ENCODE measurements at places on chromosomes 11 and 22. TPM values are rescaled to one million over a fixed set of nuclear protein-coding genes. Genes with fewer than 3 reads are reported as not detected.

Gene KCTD14
- total RNA-seq, result 0.29 TPM

Gene BIRC3
- total RNA-seq, result 62.3 TPM

- peaks cover 7% of the 10 kb centered on the region for H3K27me3 ChIP-seq
- peaks cover 6% of the 10 kb centered on the region for H3K4me1 ChIP-seq
- H3K27ac ChIP-seq, result no peak overlapping the region
- peak overlapping the region; percentile 17 for H3K4me3 ChIP-seq
- DNase-seq, result no peak
- no peaks in the 10 kb centered on the region for H3K36me3 ChIP-seq
These were observed 122.0 kb upstream of the ZC3H12C start for GRCh38 chr11:109971184-109971523.

- DNase-seq, result no peak
- H3K4me1 ChIP-seq, result no peaks in the 10 kb centered on the region
- no peaks in the 10 kb centered on the region for H3K27me3 ChIP-seq
- H3K4me3 ChIP-seq, result no peak overlapping the region
- H3K36me3 ChIP-seq, result no peaks in the 10 kb centered on the region
These were observed 444.9 kb upstream of the DDI1 start for GRCh38 chr11:103591554-103591953.

Gene OR5A2
- total RNA-seq, result not detected

Gene SIK2
- 8.8 TPM for total RNA-seq

Gene ANGPTL5
- not detected for total RNA-seq

DNA sequence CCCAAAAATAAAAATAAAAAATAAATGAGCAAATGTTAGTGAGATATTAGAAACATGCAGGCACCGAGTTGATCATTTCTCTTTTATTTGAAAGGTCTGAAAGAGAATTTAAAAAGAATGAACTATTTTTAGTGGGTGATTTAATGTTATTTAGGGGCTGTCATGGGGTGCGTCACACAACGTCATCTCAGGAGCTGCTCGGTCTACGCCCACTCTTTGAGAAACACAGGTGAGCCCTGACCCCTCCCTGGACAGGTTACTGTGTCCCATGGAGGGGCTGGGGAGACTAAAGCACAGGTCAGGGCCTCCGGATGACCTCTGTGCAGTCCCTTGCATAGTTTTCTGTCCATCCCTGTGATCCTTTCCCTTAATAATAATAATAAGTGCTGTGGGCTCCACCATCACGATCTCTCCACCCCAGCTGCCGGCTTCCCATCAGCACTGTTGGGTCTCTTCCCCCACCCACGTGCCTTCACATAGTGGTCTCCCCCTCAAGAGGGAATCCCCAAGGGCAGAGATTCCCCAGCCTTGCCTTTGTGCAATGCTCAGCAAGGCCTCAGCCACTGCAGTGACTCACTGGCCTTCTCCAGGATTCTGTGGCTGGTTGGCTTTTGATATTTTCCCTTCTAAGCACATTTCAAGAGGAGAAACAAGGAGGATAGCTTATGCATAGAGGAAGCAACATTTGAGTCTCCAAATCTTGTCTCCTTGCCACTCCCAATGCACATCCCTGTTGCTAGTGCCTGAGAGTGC is 159.9 kb downstream of the TTC17 start:
- DNase-seq, result no peak
- no peak overlapping the region for H3K27ac ChIP-seq
- H3K27me3 ChIP-seq, result peaks cover 9% of the 10 kb centered on the region
- H3K4me1 ChIP-seq, result no peaks in the 10 kb centered on the region
- H3K4me3 ChIP-seq, result no peak overlapping the region

DNA sequence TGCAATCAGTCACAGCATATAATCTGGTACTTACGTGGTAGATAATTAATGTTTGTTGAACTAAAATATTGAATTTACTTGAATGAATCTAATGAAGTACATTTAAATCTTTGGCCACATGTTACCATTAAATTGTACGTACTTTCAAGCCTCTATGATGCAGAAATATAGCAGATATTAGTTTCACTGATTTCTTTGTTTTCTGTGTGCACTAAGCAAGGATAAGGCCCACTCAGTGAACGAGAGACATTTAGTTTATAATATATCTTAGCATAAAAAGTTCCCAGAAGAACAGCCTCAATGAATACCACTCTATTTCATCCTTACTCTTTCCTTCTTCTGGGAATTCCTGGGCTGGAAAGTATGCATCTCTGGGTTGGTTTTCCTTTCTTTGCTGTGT is at the start of gene OR52E1:
Gene OR52E1, plus strand, starts transcription at position 301 of the 400 bp plus-strand sequence.
- H3K27ac ChIP-seq, result no peak within 1 kb of the TSS
- H3K4me3 ChIP-seq, result no peak within 1 kb of the TSS
- no peaks in the 10 kb centered on the region for H3K4me1 ChIP-seq
- H3K36me3 ChIP-seq, result no peaks in the 10 kb centered on the region
- DNase-seq, result no peak

DNA sequence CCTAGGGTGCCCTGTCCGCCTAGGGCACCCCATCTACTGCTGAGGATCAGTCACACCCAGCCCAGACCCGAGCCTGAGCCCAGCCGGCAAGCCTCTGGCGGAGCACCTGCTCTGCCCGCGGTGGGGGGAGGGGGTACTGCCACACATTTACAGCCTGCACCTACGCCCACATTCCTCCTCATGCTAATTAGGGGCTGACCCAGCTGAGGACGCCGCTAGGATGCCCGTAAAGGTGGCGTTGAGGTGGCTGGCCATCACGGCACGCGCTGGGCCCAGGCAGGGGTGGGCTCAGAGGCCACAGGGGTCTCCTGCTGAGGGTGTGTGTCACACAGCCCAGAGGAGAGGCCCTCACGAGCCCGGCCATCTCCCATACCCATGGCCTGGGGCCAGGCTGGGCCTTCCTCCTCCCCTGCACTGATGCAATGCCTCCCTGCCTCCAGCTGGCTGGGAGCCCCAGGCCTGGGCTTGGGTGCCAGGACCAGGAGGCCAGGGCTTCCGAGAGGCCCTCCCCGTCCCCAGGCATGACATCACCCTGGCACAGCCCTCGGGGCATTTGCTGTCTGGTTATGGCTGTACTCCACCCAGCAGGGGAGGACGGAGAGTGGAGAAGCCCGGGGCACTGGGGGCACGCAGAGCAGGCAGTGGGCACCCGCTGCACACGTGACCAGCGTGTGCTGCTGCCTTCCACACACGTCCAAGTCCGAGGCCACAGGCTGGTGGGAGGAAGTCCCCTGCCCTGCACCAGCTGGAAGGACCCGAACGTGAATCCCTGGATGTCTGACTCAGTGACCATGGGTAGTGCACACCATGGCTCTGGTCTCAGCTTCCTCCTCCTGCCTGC is 12.7 kb downstream of the DUSP8 start:
- peaks cover 5% of the 10 kb centered on the region for H3K27me3 ChIP-seq
- H3K27ac ChIP-seq, result no peak overlapping the region
- H3K36me3 ChIP-seq, result no peaks in the 10 kb centered on the region
- no peak overlapping the region for H3K4me3 ChIP-seq

DNA sequence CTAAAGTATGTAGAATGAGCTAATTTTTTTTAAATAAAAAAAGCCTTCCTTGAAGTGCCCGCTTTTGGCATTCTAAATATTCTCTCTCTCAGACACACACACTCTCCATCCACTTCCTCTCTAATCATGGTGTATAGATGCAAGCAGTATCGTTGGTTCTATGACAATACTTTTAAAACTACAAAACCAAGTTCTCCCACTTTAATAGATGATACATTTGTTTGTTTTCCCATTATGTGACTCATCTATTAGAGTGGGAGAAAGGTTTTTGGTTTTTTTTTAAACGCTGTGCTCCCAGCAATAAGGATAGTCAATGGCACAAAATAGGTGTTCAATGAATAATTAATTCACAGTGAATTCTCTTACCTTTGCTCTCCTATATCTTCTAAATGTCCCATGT is 44.6 kb downstream of the FZD4 start:
- H3K36me3 ChIP-seq, result no peaks in the 10 kb centered on the region
- H3K4me3 ChIP-seq, result no peak overlapping the region
- H3K27me3 ChIP-seq, result no peaks in the 10 kb centered on the region
- H3K4me1 ChIP-seq, result no peaks in the 10 kb centered on the region
- no peak overlapping the region for H3K27ac ChIP-seq

Gene SLC22A9
- not detected for total RNA-seq

Gene HSPB2
- total RNA-seq, result not detected

Data from natural killer cell treated with Interleukin-12 subunit alpha and Interleukin-12 subunit beta and Interleukin-15 and Interleukin-18, amount 100 ng/mL, for 72 hours (primary cell).